ENCODE measurements at places on chromosomes 7 and 10. TPM values are rescaled to one million over a fixed set of nuclear protein-coding genes. Genes with fewer than 3 reads are reported as not detected.

DNA sequence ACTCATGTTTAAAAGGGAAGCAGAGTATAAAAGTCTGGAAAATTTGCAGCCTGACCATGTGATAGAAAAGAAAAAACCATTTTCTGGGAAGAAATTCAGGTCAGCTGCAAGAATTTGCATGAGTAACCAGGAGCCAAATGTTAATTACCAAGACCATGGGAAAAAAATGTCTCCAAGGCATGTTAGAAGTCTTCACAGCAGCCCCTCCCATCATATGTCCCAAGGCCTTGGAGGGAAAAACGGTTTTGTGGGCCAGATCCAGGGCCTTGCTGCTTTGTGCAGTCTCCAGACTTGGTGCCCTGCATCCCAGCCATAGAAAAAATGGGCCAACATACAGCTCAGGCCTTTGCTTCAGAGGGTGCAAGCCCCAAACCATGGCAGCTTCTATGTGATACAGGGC is 1019.6 kb upstream of the SORCS1 start:
- no peak for DNase-seq

DNA sequence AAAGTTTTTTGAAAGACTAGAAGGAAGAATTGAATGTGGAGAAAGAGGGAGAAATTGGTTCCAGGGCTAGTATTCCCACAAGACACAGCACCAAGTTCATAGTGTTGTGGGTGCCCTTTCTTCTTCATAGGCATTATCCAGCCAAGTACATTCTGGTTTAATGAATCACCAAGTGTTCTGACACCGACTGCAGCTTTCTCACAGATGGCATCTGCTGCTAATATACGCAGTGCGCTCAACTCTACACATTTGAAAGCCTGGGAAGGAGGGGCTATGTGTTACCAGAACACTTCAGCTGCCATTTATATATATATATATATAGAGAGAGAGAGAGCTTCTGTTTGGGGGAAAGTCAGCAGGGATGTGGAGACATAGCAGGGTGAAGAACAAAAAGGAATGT is 1168.4 kb downstream of the GATA3 start:
- DNase-seq = no peak

DNA sequence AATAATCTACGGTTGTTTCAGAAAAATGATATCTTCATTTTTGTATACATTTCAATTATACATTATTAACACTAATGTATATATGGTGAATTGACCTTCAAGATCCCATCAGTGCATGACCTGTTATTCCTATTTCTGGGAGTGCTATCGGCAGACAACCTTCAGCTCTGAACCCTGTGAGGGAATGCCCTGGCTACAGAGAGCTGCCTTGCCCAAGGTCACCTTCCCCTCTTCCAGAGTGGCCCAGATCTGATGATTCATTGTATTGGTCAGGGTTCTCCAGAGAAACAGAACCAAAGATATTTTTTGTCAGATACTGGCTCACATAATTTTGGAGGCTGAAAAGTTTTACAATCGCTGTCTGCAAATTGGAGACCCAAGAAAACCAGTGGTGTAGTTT is 235.5 kb downstream of the ZNF92 start:
- DNase-seq = no peak

The MPP7 gene
- total RNA-seq = 21.0 TPM

DNA sequence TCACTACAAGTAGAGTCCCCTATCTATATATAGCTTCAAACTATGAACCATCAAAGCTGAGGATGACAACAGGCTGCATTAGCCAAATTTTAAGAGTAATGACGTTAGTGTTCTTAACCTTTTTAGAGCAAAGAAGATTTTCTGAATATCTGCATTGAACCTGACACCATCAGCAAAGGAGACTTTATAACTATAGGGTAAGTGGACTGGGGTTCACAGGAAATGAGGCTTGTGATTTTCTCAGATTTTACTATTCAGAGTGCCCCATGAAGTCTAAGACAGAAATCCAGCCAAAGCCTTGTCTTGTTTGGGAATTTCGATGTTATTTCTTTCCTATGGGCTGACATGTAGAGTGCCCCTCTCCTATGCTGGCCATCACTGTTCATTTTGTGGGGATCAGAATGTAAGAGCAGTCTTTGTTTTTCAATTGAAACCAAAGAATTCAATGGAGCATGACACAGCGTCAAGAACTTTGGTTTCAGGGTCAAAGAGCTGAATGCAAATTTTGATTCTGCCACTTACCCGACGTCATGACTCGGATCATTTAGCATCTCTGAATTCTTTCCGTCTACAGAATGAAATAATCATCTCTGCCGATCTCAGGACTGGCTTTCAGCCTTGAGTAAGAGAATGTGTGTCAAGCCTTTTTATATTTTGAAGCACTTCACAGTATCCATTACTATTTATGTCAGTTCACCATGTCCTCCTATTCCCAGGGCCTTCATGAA is 52.7 kb downstream of the DENND11 start:
- DNase-seq = no peak

The HOGA1 gene
- not detected for total RNA-seq

The ZNF485 gene
- total RNA-seq = 2.8 TPM

The CLCN1 gene
- total RNA-seq = 0.19 TPM

DNA sequence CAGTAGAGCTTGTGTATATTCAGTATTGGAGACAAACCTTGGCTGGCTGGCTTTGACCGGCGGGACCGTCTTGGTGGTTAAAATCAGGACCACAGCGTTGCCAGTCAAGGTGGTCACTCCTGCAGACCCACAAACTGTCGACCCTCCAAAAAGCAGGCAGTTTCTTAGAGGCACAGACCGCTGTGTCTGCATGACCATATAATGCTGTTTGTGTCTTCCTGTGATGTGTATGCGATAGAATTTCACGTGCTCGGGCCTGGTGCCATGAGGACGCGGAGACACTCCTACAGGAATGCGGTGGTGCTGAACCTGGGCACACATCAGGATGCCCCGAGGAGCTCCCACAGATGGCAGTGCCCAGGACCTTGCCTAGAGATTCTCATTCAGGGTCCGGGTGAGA is 34.8 kb downstream of the BNIP3 start:
- no peak for DNase-seq

The COL13A1 gene
- total RNA-seq = 22.0 TPM

GRCh38 chr10:84038035-84038434 is 101.3 kb upstream of the GHITM start:
- DNase-seq = no peak

GRCh38 chr10:103599211-103599610 is 105.7 kb downstream of the NEURL1 start:
- no peak for DNase-seq

DNA sequence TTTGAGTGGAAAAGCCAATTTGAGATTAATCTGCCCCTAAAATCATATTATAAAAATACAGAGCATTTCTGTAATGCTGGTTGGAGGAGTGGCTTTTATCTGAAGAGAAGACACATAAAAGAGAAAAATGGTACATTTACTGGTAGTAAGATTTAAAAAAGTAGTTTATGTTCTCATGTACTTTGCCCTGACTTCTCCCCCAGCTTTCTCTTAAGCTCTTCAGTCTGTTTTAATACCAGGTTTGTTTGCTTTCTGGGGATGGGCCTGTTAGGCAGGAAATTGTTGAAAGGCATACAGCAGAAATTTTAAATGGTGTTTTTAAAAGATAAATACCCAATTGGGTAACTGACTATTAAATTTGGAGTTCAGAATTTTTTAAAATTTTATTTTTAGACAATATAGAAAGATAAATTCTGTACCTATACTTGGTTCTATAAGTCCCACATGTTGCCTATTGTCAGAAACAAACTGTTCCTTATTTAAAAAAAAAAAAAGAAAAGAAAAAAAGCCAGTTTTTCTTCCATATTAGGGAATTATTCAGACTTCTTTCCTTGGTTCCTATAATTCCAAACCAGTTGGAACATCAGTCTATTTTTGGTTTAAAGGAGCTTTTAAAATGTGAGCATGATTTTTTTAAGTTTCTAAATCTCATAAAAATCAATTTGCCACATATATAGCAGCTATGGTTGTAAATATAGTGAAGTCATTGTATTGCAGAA is 136.6 kb downstream of the ARID5B start:
- no peak for DNase-seq

- DNase-seq = no peak
Measured at GRCh38 chr7:69624435-69625230, 26.4 kb downstream of the AUTS2 start.

The AGAP6 gene
- 20.0 TPM for total RNA-seq

The CLRN3 gene
- not detected for total RNA-seq

GRCh38 chr7:43248961-43249822 is 136.7 kb downstream of the HECW1 start:
- DNase-seq = no peak

DNA sequence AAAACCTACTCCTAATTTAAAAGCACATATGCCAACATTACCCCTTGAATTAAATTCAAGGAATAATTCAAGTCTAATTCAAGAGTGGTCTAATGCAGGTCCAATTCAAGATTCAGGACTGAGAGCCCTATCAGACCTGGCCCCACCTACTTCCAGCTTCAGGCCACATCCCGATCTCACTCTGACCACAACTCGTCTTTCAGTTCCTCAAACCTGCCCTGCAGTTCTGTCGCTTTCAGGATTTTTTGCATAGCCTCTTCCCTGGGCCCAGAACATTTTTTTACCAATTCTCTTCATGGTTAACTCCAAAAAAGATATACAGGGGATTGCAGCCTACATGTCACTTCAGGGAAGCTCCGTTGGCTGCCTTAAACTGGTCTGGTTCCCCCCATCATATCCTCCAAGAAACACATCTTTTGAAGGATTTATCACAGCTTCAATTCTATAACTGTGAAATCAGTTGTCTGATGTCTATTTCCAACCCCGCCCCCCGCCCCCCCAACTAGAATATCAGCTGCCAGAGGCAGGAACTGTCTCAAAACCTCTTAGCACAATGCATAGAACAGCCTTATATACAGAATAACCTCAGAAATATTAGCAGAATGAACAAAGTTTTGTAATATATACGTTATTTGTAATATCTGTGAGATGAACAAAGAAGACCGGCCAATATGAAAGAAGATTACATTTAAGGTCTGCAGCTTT is 20.8 kb downstream of the CCDC6 start:
- no peak for DNase-seq

DNA sequence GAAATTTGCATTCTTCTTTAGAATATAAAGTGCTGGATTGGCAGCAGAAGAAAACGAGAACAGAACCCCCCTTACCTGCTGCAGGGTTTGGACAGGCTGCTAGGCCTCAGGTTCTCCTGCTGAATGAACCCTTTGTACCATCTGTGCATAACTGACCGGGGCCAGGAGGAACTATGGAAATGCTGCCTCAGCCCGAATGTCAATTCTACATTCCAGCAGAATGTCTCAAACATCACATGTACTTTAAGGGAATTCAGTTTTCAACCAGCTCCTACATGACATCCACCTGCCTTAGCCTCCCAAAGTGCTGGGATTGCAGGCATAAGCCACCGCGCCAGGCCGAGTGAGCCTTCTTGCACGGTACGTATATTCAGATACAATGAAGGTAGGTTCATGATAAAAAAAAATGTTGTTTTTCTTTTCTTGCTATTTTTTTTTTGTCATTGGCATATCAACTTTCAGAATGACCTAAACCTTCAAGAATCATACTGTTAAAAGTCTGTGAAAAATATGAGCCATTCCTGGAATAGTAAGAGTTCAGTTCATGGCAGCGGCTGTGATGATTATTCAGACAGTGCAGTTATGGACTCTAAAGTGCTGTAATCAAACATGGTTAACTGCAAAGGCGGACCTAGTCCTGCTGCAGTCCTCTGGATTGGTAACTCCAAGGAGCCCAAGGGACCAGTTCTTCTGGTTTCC is 84.4 kb upstream of the TNS3 start:
- no peak for DNase-seq

The FKBP9 gene
- 2.3 TPM for total RNA-seq

DNA sequence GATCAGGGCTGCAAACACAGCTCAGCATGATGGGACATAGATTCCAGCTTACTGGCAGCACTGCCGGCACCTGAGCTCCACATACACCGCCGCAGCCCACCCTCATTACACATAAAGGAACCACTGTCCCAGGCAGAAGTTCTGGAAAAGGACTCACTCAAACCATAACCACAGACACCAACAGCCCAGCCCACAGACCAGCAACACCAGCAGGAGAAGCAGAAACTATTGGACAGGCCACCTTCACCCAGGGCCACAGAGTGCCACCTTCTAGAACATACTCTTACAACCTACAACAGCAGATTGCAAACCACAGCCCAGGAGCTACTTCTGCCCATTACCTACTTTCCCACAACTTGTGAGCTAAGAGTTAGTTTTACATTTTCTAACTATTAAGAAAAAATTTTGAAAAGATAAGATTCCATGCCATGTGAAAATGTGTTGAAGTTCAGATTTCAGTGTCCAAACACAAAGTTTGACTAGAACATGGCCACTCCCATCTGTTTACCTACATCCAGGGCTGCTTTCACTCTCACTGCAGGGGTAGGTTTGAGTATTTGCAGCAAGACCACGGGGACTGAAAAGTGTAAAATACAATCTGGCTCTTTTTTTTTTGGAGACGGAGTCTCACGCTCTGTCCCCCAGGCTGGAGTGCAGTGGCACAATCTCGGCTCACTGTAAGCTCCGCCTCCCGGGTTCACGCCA is 153.0 kb downstream of the TNS3 start:
- no peak for DNase-seq

GRCh38 chr10:33410096-33410859 is 75.8 kb upstream of the NRP1 start:
- no peak for DNase-seq

DNA sequence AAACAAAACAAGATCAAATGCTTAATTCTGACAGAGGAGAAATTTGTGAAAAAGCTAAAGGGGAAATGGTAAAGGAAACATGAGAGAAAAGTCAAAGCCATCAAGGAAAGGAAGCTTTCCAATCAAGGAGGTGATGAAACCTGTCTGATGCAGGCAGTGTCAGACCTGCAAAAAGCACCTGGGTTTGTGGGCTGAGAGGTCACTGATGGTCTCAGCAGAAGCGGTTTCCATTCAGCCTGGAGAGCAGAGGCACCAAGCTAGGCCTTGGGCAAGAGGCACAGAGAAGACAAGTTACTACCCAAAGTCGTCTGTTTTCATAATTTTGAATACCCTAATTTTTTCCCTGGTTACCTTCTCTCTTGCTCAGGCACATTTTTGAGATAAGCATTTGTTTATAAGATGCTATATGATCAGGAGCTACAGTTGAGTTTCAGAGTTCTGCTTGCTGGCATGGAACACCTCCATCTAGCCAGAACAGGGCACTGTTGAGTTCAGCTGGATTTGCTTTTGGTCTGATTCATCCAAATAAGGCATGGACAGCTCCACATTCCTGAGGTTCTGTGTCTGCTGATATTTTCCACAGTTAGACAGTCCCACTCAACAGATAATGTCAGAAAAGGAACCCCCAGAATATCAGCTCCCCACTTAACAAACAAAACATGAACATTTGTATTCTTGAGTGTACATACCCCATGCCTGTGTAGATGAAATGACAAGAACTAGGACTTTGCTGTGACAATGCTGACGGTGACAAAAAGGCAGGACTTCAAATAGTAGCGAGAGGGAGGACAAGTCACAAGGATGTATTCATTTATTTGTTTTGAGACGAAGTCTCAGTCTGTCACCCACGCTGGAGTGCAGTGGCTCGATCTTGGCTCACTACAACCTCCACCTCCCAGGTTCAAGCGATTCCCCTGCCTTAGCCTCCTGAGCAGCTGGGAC is 4.9 kb upstream of the PPIA start:
- no peak for DNase-seq

- no peak for DNase-seq
Measured at GRCh38 chr7:154843670-154844237, 159.2 kb downstream of the PAXIP1 start.
